Caudate nucleus (tissue), 63 donors: ENCODE measurements at places on chromosomes 6 and 20.

GRCh38 chr6:52115145-52115741 is 27.8 kb upstream of the PKHD1 start:
- DNase-seq: no peak

GRCh38 chr20:32978009-32978335 is 26.3 kb downstream of the SUN5 start:
- DNase-seq: no peak

GRCh38 chr6:131923356-131923755 is 27.8 kb downstream of the CCN2 start:
- DNase-seq: peak; percentile 24

DNA sequence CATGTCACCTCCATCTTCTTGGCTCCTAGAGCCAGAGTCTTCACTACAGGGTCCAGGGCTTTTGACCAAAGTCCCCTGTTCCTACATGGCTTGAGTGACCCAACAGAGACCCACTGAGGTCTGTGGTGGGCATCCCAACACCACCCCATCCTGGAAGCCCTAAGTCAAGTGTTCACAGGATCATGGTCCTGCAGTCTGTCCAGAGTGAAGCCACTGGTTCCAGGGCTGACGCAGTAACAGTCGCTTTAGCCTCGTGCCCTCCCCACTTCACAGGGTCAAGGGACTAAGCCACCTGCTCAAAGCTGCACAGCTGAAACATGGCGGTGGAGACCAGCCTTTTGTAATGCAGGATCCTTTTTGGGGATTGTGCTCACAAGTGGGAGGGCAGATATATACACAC is 133.9 kb downstream of the JPH2 start:
- no peak for DNase-seq

- DNase-seq: peak; percentile 39
Measured at GRCh38 chr6:106116125-106116832, 30.1 kb downstream of the PRDM1 start.
